ENCODE measurements at places on chromosomes 5 and 9.

DNA sequence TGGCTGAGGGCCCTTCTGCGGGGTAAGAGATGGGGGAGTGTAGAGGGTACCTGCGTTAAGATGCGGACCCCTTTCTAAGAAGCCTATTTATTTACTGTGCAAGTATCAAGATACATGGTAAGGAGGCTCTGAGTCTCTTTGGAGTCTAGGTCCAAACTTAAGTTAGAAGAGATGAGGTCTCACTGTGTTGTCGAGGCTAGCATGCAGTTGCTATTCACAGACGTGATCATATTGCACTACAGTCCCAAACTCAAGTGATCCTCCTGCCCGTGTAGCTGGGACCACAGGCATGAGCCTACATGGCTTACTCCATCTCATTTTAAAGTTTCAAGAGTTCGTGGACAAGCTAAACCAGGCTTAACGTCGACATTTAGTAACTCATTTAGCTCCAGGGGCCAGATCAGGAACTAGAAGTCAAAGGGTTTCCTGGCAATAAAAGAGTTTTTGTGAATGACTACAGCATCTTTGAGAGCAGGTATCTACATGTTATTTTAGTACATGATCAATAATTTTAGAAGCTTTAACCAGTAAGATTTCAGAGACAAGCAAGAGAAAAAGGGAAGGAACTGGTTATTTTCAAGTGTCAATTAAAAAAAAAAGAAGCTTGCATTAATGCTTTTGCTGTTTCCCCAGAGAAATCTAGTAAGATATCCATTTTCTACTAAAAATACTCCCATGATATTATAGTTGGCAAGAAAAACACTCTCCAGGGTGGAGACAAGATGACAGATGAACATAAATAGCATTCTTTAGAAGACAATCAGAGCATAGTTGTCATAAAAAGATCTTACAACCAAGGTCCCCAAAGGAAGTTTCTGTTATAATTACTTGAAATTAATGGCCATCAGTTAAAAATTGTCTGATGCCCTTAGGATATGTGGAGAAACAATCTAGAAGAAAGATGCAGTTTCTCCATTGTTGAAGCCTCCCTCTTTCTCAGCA lies 141.3 kb downstream of the SCAMP1 start:
- no peak for DNase-seq

DNA sequence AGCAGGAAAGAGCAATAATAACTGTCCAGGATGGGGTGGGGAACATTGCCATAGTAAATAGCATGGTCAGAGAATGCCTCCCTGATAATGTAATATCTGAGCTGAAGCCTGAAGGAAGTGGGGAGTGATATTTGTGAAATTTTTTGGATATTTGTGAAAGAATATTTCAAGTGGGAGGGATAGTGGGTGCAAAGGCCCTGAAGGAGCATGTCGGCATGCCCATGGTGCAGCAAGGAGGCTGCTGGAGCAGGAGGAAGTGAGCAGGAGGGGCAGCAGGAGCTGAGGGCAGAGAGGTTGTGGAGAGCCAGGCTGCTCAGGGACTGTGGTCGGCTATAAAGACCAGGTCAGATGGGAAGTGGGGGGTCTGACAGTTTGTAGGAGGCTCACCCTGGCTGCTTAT lies 21.1 kb upstream of the PDE8B start:
- no peak for DNase-seq

DNA sequence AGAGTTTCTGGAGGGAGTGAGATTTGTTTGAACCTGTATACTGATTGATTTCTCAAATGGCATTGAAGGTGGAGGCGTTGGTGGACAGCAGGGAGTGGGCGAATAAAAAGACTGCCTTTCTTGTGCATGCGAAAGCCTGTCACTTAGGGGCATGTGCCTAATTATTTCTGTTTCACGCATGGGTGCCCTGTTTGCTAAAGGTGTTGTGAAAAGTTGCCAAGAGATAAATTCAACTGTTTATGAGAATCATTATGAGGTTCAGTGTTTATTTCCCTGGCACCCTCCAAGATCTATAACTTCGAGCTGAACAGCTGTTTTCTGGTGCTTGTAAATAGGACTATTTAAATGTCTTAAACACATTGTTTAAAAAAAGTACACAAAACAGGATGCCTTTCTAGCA lies 67.4 kb upstream of the DMRTA1 start:
- DNase-seq = no peak

DNA sequence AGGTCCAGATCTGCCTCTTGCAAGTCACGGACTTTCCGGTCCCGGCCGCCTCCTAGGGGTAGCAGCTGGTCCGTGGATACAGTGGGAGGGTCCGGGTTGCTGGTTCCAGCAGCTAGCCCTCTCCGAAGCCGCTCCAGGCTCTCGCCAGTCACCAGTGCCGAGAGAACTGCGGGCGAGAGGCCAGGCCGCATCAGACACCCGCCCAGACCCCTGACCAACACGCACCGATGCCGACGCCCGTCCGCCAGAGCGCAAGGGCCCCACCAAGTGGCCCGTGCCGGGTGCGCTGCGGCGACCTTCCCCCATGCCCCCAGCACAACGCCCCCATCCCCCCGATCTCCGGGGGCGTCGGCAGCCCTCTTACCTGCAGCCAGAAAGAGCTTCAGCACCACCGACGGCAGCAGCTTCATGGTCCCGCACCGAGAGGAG lies 470 bp downstream of the HBEGF start:
- no peak for DNase-seq

- DNase-seq = no peak
These were observed 36.0 kb upstream of the TTC23L start for GRCh38 chr5:34802834-34803563.

DNA sequence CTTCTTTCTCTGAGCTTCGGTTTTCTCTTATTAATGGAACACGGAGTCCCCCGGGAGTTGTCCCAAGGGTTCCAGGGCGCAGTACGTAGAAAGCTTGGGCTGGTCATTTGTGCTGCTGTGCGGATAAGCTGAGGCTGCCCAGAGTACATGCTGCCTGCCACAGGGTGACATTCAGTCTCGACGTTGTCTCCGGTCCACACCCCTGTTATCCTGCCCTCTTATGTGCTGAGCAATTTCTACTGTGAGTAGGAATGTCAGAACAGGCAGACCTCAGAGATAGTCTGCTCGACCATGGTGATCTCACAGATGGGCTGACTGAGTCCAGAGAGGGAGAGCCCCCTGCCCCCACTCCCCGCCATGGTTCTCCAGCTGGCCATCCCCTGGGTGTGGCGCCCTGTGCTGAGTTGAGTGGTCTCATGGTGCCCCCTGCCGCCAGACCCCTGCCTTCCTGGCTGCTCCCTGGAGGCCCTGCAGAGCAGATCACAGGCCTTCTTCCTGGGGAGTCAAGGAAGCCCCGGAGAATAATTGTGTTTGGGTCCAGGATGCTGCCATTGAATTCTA lies 124.0 kb downstream of the RGS3 start:
- no peak for DNase-seq

GRCh38 chr9:80061940-80062339 lies 490.2 kb downstream of the TLE4 start:
- no peak for DNase-seq

- DNase-seq = no peak
These were observed 4.7 kb downstream of the IRGM start for GRCh38 chr5:150851039-150851438.

GRCh38 chr9:34124099-34124498 lies 2.4 kb downstream of the DCAF12 start:
- DNase-seq = no peak

- DNase-seq = no peak
These were observed 140.7 kb upstream of the SPRY4 start for GRCh38 chr5:142465476-142465875.

- DNase-seq = no peak
These were observed 22.4 kb upstream of the RASGRF2 start for GRCh38 chr5:80937584-80938356.

DNA sequence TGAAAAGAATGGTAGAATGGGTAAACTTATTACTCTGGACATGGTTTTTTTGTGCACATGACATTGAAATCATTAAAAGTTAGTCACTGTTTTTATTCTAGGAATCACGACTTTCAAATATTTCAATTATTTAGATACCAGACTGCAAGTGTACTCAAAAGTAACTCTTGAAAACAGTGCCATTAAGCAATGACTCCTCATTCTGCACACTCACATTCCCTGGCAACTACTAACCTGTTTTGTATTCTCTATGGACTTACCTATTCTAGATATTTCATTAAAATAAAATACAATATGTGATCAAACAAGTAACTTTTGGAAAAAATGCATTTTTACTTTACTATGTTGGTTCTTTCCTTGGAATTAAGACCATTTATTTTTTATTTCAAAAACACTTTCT lies 607.0 kb downstream of the PDE4D start:
- no peak for DNase-seq

DNA sequence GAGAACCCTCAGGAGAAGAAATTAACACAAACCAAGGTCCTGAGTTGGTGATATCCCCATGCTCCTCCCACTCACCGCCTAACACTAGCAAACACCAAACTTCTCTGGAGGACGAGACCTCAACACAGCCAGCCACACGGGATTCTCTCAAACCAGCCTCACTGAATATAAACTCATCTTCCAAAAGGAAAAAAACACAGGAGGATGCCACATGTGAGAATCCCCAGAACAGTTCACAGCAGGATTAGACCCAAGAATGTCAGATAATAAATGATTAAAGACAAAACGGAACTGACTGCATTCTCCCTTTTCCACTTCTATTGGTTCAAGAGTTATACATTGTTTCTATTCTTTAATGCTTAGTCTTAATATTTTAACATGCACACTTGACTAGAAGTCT lies 89.2 kb downstream of the LPAR1 start:
- DNase-seq = no peak

DNA sequence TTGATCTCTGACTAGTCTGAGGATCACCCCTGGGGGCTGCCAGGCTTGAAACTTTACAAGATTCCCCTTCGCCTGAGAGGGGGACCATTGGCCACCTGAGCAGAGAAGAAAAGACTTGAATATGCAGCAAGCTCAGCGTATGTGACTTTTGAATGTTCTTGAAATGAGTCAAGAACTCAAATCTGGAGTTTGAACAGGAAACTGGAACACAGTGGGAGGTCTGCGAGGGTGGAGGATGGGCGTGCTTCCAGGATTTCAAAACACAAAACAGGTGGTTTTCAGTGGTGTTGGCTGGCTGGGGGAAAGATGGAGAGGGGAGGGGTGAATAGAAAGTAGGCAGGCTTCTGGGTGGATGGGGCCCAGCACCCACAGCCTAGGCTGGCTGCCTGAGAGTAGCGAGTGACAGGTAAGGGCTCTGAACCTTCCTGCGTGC lies 40.6 kb downstream of the TMEM174 start:
- no peak for DNase-seq

GRCh38 chr9:114446036-114446435 lies 58.3 kb upstream of the AKNA start:
- DNase-seq = no peak

GRCh38 chr5:152288499-152288898 lies 116.6 kb downstream of the NMUR2 start:
- no peak for DNase-seq

DNA sequence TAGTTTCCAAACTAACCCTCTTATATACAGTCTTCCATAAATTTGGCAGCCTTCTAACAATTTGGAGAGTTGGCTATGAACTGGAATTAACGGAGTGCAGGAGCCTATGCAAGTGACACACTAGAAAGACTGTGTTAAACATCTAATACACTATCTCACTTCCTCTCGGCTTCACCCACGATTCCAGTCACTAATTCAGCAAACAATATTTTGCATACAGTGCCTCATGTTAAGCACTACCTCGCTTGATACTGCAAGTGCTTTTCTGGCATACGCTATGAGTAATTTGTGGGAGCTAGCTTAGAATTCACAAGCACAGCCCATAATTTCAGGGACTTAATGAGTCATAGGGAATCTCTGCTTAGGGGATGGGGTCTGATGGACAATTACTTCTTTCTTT lies 102.5 kb downstream of the ST8SIA4 start:
- DNase-seq = no peak

- no peak for DNase-seq
These were observed 633.6 kb downstream of the BNC2 start for GRCh38 chr9:16236882-16237281.

DNA sequence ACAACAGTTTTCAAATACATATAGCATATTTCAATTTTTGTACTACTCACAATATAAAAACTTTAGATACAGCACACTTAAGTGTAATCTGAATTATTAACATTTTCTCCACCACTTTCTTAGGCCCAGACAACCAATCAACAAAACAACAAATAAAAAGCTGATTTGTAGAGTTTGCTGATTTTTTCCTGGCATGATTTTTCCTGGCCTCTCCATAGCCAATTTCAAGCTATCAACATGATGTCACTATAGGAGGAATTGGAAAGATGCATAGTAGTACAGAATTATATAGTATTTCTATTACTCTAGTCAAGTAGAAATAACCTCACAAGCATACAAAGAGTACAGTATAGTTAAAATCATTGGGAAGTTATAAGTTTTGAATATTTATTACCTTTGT lies 35.1 kb upstream of the ADAMTS19 start:
- DNase-seq = no peak

DNA sequence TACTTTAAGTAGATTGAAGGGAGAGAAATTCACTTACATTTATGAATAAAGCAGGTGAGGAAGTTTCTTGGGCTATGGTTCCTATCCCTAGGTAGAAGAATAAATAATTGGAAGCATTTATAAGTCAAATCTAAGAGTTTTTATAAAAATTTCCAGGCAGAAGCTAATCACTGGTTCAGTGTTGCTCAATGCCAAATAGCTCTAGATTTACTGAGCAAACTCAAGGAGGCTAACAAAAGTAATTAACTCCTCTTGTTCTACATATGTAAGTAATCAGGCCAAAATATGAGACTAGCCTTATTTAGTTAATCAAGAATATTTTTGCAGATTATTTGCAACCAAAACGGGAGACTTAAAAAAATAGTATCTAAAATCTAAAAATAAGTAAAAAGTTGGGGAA lies 472.3 kb downstream of the PLK2 start:
- no peak for DNase-seq

- DNase-seq = no peak
These were observed 75.9 kb upstream of the NR3C1 start for GRCh38 chr5:143479394-143479793.

DNA sequence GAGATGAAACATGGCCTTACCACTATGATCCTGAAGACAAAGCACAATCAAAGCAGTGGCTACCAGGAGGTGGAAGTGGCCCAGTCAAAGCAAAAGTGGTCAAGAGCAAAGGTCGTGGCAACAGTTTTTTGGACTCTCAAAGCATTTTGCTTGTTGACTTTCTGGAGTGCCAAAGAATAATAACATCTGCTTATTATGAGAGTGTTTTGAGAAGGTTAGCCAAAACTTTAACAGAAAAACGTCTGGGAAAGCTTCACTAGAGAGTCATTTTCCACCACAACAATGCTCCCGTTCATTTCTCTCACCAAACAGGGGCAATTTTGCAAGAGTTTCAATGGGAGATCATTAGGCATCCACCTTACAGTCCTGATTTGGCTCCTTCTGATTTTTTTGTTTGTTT lies 33.6 kb upstream of the MAMDC2 start:
- DNase-seq = no peak

GRCh38 chr5:53552561-53552960 lies 7.9 kb upstream of the NDUFS4 start:
- no peak for DNase-seq

DNA sequence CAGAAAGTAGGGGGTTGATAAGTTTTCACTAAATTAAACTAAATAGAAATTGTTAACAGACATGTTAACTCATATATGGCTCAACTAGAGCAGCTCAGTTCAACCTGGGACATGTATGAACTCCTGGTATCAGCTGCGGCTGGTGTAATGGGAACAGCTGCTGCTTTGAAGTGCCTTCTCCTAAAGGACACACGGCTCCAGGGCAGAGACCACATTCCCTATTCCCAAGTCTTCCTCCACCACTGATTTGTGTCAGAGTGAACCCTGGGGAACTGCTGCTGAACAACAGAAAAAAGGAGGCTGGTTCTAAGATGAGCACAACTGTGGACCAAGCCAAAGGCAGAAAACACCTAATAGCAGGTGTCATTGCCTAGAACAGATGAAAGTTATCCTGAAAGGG lies 71.1 kb downstream of the MAPKAP1 start:
- no peak for DNase-seq
